Activated T-helper 1 cell treated with anti-CD3 and anti-CD28 coated beads, Interleukin-2, amount 50 U/mL, for 16 hours (primary cell): ENCODE measurements at places on chromosomes 11 and 22.

- DNase-seq = no peak
These were observed 1.9 kb upstream of the LIF start for GRCh38 chr22:30248484-30248883.

GRCh38 chr22:45261407-45262088 is 20.9 kb upstream of the KIAA0930 start:
- DNase-seq = no peak

- DNase-seq = no peak
These were observed 5.7 kb upstream of the SCGB1A1 start for GRCh38 chr11:62413060-62413696.

DNA sequence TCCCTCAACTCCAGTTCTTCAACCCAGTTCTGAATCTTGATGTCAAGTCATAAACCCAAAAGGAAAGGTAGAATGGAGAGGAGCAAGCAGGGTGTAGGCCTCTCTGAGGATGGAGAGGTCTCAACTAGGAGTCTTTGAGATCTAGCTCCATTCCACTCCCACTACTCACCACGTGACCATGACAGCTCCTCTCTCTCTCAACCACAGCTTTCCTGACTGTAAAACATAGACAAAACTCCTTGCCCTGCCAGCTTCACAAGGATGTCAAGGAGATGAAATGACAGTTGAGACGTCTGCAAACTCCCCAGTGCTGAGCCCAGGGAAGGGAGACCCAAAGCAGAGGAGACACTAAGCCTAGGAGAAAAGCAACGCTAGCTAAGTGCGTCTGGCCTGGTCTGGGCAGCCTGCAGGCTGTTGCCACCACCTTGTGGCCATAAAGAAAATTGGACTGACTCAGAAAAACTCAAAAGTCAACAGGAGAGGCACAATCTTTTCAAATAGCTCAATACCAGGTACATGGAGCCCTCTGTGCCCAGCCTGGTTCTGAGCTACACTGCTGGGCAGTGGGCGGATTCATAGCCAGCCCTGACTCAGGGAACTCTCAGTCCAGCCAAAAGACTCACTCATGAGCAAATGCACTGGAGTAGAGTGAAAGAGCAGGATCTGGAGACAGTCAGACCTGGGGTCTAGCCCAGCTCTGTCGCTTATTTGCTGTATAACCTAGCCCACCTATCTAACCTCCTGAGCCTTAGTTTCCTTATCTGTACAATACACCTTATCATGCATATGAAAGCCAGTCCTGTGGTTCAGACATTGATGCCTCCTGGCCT is 3.4 kb downstream of the CLPB start:
- DNase-seq = no peak

GRCh38 chr11:11311169-11311568 is 41.9 kb downstream of the CSNK2A3 start:
- no peak for DNase-seq

GRCh38 chr11:93738647-93739081 is 2.6 kb downstream of the TAF1D start:
- no peak for DNase-seq

- no peak for DNase-seq
These were observed 24.1 kb upstream of the MYRF start for GRCh38 chr11:61728066-61728939.

- DNase-seq = no peak
These were observed 102.6 kb downstream of the CSNK2A3 start for GRCh38 chr11:11250470-11250869.

DNA sequence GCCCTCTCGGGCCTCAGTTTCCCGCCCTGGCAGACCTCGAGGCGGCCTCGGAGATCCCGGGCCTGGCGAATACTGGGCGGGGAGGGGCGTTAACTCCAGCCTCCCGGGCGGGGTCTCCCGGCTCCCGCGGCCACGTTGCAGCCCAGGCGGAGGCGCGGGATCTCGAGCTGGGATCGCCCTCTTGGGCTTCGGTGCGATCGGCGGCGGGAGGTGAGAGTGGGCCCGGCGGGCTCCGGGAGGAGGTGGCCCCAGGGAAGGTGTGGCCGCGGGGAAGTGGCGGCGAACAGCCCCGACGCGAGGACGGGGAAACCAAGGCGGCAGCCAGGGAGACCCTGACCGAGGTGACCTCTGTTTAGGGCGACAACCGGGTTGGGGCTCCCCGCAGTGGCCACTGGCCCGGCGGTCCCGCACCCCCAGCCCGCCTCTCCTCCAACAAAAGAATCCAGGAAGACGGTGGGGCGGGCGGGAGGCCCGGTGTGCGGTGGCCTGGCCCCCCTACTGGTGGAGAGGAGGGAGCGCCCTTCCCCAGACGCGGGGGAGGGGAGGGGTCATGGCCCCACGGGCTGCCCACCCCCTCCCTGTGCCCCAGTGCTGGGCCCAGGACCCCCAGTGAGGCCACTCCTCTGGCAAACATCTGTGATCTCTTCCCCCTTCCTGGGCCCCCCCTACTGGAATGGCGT is at the start of gene PHETA2:
TSS of gene PHETA2 (plus strand) at position 117 of the 680 bp plus-strand sequence. CDS start 3,046 bp downstream, outside the sequence.
- DNase-seq = peak; percentile 27

DNA sequence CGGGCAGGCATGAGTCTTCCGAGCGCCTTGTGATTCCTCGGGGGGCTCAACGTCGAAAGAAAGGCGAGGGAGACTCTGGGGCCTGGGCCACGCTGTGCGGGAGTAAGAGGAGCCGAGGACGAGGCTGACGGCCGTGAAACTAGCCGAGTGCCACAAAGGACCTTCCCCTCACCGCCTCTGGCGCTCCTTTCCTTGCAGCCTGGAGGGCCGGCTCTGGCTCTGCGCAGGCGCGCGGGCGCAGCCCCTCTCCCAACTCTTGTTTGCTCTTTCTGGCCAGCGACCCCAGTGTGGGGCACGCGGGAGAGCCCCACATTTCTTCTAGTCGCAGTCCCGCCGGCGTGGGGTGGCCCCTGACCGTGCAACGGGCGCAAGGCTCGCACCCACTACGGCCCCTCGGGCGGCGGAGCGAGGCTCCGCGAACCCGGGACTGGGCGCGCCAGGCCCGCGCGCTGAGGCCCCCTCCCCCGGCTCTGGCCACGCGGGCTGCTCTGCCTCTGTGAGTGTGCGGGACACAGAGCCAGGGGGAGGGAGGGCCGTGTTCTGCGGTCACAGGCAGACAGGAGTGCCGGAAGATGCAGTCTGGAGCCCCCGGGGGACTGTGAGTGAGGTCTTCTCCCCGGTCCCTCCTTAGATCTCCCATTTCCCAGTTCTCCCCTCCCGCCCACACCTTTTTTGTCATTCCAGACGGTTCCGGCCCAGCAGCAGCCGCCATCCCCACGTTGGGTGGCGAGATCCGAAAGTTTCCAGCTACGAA is 1.0 kb upstream of the TOB2 start:
- DNase-seq = peak; percentile 20

DNA sequence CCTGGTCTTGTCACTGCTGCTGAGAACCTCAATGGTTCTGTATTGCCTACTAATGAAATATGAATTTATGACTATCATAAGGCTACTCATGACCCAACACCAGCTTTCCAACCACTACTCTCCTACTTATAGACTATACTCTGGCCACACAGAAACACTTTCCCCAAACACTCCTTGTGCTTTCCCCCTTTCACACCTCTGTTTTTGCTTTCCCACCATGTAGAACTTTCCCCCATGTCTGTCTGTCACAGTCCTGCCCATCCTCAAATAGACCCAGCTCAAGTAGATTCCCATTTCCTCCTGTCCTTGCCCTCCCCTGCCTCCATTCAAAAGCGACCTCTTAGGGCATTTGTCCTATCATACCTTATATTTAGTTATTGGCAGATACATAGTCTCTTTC is 105.9 kb downstream of the ARFGAP2 start:
- DNase-seq = no peak

DNA sequence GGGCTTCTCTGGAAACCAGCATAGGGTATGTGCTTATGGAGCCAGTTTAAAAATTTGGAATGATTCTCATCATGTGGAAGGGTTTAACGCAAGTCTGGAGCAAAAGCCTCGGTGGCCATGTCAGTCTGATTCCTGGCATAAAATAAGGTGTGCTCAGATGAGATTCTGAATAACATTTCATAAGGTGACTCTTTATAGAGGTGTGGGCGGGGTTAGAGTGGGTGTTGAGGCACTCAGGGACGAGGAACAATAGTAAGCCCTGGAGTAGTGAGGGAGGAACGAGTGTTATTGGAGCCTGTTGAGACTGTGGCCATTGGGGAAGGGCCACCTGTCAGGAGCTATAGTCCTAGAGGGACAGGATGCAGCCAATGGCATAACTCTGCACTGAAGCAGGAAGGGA is 13.0 kb upstream of the KIRREL3 start:
- DNase-seq = no peak

- no peak for DNase-seq
These were observed 742 bp downstream of the P2RY2 start for GRCh38 chr11:73218830-73219215.

- no peak for DNase-seq
These were observed 1.7 kb upstream of the TECTA start for GRCh38 chr11:121099364-121099763.

GRCh38 chr22:20083157-20083890 is 3.3 kb downstream of the DGCR8 start:
- no peak for DNase-seq

DNA sequence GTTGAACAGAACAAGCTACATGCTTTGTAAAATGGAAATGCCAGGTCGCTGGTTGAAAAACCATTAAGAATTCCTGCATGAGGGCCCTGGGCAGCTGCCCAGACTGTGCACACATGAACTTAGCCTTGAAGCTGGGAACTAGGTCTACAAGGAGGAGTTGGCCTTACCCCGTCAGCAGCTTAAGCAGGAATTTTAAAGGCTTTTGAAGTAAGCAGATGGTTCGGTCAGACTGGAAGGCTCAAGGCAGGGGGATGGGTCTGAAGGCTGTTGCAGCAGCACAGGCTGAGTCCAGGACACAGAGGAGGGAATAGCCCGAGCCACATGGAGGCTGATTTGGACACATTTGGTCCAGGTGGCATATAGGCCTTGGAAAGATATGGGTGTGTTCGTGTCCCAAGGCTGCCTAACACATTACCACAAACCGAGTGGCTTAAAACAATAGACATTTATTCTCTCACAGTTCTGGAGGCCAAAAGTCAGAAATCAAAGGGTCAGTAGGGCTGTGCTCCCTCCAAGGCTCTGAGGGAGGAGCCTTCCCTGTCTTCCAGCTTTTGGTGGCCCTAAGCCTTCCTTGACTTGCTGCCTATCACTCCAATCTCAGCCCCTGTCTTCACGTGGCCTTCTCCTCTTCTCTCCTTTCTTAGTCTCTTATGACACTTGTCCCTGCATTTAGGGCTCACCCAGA is 11.6 kb downstream of the LIF start:
- no peak for DNase-seq
